ENCODE measurements at places on chromosomes 2 and 18.

DNA sequence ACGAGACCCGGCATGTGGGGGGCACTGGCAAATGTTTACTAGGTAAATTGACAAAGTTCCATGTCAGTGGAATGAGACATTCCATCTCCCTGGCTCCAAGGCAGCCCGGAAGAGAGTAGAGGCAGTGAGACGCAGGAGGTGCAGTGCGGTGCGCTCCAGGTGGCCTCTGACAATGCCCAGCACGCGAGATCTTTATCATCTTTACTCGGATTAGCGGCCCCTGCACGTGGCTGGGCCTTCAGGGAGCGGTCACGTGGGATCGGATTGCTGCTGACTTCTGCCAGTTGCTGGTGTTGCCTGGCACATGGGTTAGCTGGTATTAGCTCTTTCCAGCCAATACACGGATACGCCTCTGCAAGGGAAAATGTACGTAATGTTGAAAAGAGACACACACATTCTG lies 151.2 kb upstream of the ALKAL2 start:
- no peak for DNase-seq

DNA sequence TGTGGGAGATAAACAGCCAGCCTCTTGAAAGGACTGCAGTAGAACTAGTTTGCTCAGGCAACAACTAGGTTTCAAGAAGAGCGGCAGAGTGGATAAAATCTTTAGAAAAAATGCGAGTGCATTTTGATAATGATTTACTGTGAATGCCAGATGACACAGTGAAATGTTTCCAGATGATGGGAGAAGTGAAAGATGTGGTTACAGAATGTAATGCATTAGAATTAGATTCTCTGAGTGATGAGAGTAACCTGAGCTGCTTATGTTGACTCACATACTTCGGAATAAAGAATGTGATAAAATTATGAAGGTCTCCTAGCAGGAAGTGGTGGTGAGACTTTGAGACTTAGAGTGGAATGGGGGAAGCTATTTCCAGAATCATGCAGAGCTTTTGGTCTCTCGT lies 184.3 kb downstream of the GULP1 start:
- no peak for DNase-seq

DNA sequence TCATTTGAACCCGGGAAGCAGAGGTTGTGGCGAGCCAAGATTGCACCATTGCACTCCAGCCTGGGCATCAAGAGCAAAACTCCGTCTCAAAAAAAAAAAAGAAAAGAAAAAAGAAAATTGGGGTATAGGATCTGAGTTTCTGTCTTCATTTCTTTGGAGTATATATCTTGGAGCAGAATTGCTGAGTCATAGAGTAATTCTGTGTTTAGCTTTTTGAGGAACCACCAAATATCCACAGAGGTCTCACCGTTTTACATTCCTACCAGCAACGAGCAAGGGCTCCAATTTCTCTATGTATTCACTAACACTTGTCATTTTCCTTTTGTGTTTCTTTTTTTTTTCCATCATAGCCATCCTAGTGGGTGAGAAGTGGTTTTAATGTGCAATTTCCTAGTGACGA lies 87.6 kb upstream of the TEX51 start:
- DNase-seq, result no peak

GRCh38 chr2:162149940-162150339 lies 2.1 kb downstream of the GCG start:
- DNase-seq, result no peak

- DNase-seq, result no peak
These were observed 934.6 kb downstream of the SOCS6 start for GRCh38 chr18:71223486-71223885.

GRCh38 chr2:26558271-26559043 lies 80.5 kb upstream of the OTOF start:
- no peak for DNase-seq

- DNase-seq, result no peak
These were observed 13.7 kb upstream of the SKOR2 start for GRCh38 chr18:47265197-47265596.

DNA sequence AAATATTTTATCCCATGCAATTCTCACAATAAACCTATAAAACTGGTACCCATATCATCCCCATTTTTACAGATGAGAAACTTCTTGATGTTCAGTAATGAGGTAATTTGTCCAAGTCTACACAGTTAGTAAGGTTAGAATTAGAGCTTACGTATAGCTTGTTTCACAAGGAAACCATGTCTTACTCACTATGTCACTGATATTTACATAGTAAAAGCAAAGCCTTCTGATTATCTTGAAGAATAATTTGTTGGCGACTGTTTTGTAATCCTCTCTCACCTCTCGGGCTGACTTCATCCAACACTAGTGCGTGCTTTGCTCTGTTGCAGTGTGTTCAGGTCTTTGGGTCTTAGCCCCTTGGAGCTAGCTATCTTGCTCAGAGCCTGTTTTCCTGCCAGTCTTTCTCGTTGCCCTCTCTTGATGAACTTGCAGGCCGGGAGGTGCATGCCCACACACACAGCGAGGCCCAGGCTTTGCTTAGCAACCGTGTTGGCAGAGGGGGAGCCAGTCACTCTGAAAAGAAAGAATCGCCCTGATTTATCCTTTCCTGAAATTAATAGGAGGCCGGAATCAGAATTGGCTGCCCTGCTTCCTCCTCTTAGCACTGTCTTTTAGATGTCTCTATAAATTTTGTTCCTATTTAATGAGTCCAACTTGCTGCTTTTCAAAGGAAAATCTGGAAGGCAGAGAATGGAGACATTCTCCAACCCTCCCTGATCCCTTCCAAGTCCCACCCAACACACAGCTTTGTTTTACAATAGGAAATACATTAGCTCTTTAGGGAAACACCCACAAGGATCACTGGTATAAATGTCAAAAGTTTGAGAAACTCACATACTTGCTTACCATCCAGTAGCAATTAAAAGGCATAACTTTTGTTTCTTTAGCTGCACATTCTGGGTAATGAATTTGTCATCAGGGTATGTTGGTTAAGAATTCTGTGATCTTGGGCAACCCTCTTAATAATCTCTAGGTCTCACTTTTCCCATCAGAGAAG lies 97.6 kb upstream of the SEC11C start:
- no peak for DNase-seq

DNA sequence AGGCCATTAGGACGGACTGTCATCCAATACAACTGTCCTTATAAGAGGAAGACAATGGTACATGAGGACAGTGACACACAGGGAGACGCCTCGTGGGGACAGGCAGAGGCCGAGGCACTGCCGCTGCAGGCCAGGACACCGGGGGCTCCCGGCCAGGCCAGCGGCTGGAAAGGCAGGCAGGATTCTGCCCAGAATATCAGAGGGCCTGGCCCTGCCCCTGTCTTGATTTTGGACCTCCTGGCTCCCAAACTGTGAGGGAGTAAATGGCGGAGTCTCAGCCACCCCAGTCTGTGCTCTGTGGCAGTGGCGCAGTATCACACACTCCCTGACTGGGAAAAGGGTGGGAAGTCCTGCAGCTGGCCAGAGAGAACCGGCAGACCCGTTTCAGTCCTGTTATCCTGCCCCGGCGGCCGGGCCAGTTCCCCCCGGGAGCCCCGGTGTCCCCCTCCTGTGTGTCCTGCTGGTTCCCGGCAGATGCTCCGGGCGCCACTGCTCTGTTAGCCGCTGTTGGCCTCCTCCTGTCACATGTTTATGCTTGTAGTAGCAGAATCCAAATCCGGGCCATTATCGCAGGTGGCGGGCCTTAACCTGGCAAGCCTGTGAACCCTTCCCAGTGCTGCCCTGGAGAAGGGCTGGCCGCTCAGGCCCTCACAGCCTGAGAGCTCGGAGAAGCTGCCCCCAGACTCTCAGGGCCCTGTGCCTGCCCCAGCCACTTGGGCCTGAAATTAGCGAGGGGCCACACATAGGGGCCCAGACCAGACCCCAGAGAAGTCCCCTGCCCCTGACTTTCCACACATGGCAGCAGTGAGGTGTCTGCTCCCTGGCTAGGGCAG lies 31.4 kb upstream of the TAF1B start:
- no peak for DNase-seq

DNA sequence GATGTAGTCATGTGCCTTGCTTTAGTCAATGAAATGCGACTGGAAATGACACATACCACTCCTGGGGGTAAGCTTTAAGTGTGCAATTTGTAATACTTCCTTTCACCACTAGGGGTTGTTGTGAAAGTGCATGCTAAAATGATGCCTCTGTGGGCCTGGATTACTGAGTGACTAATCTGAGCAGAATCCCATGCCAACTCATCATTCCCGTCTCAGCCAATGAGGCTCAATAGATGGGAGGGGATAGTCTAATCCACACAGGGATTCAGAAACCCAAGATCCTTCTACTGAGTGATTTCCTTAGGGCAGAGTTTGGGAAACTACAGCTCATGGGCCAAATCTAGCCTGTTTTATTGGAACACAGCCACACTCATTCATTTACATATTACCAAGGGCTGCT lies 54.0 kb downstream of the HRH4 start:
- no peak for DNase-seq

DNA sequence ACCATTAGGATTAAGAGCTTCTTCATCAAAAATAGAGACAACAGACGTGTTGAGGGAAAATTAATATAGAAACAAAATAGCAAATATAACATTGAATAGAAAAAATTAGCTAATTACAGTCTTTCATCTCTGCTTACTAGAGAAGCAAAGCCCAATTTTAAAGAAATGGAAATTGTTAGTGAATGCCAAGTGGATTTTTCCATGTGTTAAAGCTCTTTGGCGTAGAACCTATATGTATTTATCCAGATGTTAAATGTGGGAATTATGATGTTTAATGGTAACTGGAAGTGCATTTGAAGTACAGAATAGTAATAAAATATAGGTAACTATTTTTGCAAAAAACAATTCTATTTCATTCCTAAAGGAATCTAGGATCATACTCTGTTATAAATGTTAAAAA lies 212.0 kb upstream of the COL3A1 start:
- DNase-seq, result no peak

DNA sequence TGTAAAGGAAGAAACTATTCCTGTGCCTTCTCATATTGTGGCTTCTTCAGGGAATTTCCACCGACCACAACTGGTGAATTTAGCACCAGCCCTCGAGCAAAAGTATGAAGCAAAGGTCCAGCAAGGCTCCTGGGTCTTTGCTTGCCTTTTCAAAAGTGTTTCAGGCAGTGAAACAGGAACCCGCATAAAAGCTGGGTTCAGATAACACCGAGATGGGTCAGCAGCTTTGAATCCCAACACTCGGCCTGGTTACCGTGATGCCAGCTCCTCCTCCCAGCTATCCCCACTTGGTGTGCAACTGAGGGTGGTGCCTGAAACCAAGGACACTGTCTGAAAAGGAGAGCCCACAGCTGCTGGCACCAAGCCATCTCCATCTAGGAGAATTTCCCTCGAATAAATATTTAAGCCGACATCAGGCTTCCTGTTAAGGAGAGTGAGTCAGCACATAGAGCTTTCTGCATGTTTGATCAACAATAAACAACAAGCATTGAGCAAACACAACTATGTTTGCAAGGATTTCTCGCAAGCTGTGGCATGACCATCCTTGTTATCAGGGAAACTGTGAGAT lies 69.5 kb downstream of the ANTXR1 start:
- DNase-seq, result no peak

DNA sequence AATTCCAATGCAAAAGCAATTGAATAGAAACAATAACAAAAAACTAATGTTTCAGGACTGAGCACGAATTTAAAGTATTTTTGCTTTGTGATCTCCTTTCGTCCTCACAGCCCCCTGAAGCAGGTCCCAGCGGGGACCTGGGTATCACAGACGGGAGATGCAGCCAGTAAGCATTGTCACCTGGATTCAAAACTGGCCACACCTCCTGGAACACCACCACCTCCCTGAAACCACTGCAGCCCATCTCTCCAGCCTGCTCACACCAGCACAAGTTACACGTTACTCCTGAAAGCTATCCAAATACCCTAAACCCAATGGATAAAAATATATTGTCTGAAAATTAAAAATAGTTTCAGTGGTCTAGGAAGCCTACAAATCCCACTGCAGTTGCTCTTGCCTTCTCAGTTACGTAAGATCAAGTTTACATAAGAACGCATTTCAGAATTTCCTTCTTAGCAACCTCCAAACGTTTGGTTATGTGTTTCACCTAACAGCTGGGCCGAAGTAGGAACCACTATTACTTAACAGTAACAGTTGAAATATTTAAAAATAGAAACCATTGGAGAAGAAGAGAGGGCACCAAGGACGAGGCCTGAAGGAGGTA lies 178.0 kb downstream of the HDAC4 start:
- DNase-seq, result no peak

- no peak for DNase-seq
These were observed 53.1 kb upstream of the GALNT5 start for GRCh38 chr2:157204401-157204800.

DNA sequence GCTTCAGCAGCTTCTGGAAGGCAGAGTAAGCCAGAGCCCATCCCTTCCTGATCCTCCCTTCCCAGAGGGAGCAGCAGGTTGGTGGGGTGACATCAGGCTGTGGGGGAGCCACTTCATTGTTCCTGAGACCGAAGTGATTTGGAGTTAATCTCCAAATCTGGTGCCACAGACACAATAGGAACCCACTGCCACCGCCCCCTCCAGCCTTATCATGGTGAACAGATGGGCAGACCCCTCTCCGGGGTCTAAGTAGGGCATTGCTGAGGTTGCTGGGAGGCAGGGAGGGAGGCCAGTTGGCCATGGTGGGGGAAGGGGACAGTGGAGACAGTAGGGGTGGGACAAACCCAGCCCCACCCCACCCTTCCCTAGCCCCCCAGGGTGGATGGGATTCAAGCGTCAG lies 25.6 kb upstream of the SLC35F6 start:
- no peak for DNase-seq

DNA sequence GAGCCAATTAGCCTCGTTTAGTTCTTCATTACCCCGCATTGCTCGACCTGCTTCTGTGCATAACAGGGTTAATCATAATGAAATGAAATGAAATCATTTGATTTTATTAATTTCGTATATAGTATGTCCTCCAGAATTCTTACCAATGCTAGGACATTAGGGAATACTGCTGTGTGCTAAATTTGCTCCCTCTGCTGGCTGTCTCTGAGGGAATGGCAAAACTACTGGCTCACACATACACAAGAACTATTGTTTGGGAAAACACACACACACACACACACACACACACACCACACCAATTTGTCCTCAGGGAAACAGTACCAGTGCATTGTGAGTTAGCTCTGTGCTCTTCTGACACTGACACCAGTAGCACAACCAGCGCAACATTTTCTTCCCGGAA lies 273.3 kb upstream of the TCF4 start:
- no peak for DNase-seq

- DNase-seq, result no peak
These were observed 62.3 kb upstream of the ACYP2 start for GRCh38 chr2:54052825-54053718.

DNA sequence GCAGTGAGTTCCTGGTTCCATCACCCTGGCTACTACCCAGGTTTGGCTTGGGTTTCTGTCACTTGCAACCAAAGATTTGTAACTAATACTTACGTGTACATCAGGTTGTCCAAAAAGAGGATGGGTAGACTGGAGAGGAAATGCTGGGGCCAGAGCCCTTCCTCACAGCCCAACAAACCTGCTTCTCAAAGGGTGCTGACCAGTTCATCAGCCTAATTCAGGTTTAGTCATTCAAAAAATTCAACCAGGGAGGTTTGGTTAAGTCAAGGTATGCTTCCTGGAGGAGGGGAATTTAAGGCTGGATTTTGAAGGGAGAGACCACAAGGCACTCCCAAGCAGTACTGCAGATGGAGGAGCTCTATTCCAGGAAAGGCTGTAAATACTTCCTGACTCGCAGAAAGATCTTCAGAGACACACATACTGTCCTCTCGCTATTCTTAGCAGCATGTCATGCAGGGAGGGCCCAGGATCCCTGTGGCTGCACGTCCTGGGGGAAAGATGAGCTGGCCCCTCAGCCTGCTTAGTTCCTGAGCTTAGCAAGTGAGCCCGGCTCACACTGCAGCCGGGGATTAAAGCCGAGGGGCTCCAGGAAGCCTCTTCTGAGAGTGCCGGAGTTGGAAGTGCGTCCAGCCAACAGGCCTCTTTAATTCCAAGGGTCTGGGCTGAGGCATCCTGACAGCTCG lies 40.0 kb upstream of the BIN1 start:
- no peak for DNase-seq
